ENCODE measurements at places on chromosomes 3 and 15.

GRCh38 chr3:152225201-152225600, 43.5 kb upstream of the MBNL1 start:
- DNase-seq, result peak; percentile 39

DNA sequence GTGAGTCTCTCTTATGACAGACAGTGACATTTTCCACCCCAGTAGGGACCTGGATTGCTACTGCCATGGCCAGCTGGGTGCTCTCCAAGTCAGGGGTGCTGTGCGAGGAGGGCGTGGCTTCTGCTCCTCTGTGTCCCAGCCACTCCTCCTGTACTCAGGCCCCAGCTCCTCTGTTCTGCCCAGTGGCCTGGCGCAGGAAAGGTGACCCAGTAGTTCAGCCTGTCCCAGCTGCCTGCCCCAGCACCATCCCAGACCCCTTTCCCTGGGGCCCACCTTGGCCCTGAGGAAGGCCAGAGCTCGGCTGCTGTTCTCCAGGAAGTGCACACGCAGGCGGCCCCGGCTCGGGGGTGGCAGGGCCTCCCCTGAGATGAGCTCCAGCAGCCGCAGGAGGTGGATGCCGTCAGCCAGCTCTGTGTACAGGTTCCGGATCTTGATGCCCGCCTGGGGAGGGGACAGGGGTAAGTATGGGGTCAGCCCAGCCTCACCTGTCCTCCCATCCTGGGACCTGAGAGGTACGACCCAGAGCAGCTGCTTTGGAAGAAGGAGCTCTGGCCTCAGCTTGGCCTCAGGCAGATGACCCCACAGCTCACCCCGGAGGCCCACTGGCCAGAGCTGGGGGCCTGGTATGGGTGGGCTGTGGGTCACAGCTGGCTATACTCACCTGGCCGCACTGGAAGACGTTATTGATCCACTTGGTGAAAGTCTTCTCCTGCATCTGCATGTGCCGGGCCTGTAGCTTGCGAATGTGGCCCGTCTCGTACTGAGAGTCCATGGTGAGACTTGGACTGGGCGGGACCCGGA, 1.0 kb downstream of the SPTBN5 start:
- DNase-seq, result no peak

- DNase-seq, result no peak
These were observed 7.7 kb upstream of the DIPK2A start for GRCh38 chr3:143963946-143964345.

DNA sequence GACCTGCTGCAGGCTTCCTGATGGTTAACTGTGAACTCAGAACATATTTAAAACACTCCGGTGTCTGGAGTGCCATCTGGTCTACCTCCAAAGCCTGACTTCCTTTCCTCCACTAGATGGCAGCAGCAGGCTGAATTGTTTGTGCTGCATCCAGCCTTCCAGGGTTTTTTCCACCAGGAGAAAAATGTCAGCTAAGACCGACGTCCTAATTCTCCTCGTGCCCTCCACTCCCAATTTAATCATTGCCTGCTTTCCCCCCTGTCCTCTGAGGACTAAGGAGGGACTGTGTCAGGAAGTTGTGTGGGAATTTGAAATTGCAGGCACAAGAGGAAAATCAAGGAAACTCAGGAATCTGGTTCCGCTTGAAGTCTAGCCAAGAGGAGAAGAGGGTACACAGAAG, 165.2 kb upstream of the UMPS start:
- DNase-seq, result peak; percentile 59

- DNase-seq, result no peak
These were observed 54.7 kb downstream of the RPL22L1 start for GRCh38 chr3:170815340-170815739.

- no peak for DNase-seq
These were observed 2.0 kb downstream of the CA12 start for GRCh38 chr15:63379492-63380150.

GRCh38 chr15:71469413-71469812, 340.9 kb upstream of the NR2E3 start:
- DNase-seq, result peak; percentile 30

- DNase-seq, result no peak
These were observed 19.5 kb upstream of the IFT57 start for GRCh38 chr3:108241721-108242120.

- DNase-seq, result no peak
These were observed 847.4 kb downstream of the IGSF11 start for GRCh38 chr3:118187221-118187620.

DNA sequence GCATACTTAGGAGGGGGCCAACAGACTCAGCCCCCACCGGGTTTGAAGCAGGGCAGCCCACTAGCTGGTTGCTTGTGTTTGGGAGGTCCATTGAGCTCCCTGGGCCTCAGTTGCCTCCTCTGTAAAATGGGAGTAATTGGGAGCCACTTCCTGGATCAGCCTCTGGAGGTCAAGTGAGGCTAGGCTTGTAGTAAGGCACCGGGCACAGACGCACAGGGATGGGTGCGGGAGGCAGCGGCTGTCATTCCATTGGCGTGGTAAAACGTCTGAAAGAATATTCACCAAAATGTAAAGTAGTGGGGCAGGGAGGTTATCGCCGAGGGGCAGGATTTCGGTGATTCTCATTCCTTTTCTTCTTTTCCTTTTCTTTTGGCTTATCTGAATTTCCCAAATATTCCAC, 64.6 kb downstream of the TLE3 start:
- DNase-seq, result no peak

Data from iris pigment epithelial cell (primary cell).